ENCODE measurements at places on chromosomes 4 and X.

DNA sequence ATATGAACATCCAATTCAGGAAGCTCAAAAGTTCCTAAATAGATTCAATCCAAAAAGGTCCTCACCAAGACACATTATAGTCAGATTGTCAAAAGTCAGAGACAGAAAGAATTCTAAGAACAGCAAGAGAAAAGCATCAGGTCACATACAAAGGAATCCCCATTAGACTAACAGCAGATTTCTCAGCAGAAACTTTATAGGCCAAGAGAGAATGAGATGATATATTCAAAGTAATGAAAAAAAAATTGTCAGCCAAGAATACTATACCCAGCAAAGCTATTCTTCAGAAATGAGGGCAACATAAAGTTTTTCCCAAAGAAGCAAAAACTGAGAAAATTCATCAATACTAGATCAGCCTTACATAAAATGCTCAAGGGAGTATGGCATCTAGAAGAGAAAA, 106.6 kb upstream of the SH3RF1 start:
- ATAC-seq: no peak

GRCh38 chrX:123878252-123878721, 18.4 kb downstream of the XIAP start:
- ATAC-seq: peak; percentile 79

DNA sequence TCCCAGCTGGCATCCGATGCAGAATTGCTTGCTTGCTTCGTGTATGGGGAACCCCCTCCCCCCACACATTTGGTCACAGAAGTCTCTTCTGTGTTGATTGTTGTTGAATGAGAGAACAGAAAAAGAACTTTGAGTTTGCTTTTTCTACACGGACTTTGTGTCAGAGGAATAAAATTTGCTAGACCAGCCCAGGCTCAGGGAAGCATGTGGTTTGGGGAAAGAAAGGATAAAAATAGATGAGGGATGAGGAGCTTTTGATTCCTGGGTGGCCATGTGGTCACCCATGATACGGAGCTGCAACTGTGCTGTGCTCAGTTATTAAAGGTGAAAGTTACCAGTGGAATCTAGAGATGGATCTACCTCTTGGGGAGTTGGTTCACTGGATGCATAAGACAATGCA, 34.2 kb upstream of the ESX1 start:
- ATAC-seq: no peak

- no peak for ATAC-seq
These were observed 28.0 kb upstream of the AFAP1 start for GRCh38 chr4:7967501-7968261.

- ATAC-seq: peak; percentile 64
These were observed 225.0 kb upstream of the CXXC4 start for GRCh38 chr4:104719539-104720230.

DNA sequence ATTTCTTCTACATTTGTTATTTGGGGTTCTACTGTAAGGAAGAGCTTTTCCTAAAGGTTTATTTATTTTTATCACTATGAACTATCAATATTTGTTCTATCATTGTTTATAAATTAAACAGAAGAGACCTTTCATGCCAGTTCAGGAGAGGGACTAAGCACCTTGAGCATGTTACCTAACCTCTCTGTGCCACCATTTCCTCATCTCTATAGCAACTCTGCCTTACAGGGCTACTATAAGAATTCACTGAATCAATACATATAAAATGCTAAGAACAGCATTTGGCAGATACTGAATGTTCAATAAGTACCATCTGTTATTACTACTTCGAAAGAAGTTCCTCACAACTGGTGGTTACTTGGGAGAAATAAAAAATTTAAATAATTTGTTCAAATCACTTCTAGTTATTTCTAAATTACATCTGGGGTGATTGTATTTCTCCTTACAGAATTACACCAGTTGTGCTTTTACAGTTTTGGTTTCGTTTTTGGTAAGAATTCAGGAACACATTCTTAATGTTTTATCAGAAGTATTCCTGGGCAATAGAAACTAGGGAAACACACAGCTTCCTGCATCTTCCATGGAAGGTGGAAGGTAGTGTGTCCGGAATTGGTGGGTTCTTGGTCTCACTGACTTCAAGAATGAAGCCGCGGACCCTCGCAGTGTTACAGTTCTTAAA, 32.9 kb downstream of the EREG start:
- no peak for ATAC-seq

DNA sequence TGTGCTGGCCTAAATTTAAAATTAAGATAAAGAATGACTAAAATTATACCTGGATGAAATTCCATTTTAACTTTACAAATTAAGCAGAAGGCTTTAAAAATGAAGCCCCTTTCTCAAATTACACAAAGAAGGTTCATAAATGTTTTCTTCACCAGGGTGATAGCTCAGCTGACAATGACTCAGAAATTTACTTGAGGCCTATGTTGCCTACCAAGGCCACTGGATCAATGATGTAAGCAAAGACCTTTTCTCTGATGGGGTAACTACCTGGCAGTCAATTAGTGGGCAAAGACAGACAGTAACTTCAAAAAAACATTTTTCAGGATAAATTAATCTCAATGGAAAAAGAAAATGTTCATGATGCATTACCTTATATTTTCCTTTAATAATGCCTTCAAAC, 23.9 kb upstream of the GPR34 start:
- no peak for ATAC-seq

DNA sequence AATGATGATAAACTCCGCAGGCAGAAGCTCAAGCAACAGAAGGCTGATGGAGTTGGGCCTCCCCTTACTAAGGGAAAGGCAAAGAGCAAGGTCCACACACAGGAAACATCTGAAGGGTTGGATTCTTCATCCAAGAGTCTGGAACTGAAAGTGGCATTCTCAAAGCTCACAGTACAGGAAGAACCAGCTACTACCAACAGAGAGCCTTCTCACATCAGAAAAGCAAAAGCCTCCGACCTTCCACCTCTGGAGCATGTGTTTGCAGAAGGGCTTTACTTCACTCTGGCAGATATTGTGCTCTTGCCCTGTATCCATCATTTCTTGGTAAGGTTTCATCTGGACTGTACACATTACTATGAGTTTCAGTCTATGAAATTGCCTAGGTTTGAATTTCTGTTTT, 10.6 kb downstream of the GSTCD start:
- ATAC-seq: no peak

- ATAC-seq: no peak
These were observed 570.4 kb upstream of the DIPK2B start for GRCh38 chrX:45771114-45771513.

DNA sequence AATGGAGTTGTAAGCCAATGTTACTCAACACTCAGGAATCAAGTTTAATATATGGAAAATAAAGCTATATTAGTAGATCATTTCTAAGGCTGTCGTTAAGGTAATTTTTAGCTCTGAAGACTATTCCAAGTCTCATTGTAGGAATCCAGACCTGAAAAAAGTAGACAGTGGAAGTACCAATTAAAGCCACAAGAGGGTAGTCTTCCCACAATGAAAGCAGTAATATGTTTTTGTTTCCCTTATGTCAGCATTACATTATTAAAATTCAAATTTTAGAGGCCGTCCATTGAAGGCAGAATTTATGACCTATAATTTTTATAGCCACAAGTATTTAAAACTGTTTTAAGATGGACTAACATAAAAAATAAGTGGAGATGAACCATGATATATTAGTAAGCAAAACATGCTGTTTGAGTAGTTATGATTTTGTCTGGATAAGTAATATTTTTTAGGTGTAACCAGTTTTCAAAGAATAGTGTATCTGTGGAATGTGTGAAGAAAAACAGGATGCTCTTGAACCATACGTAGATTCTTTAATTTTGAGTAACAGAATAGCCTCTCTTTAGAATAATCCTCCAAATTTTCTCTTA, 372.6 kb upstream of the TECRL start:
- ATAC-seq: no peak

DNA sequence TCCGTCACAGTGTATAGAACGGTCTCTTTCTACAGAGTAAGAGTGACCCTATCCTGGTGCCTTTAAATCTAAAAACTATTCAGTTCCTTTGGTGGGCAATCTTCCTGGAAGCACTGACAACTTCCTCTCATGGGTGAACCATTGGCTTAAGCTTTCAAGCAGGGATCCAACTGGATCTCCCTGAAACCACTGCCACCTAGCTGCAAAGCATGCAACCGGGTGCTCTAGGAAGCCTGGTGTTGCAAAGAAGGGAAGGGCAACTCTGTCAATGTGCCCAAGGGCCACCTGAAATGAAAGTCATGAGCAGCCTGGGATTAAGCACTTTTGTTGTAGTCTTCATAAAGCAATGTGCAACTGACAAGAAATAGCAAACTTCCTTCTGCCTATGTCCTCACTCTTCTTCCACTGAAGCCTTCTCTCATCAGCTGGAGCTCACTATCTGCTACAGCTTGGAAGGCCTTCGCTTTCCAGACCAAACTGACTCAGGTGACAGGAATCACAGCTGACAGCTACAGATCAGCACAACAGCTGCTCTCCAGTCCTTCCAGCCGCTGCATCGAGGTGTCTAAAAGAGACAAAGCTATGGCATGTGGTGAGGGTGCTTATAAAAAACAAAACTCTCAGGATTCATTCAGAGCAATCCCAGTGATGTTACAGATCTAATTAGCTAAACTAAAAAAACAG, 46.1 kb downstream of the SETD7 start:
- no peak for ATAC-seq

DNA sequence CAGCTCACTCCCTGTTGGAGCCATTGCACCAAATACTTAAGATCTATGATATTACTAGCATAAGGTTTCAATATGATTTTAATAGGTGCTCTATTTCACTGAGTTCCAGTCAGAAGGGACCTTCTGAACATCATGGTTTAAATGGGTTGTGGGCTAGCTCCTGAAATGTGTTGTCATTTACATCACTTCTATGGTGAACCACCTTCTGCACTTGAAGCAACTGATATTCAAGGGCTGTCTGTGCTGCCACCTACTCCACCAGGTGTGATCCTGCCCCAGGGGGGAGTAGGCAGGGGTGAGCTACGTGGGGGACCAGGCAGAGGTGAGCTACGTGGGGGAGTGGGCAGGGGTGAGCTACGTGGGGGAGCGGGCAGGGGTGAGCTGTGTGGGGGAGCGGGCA, 35.2 kb downstream of the RNF175 start:
- no peak for ATAC-seq

DNA sequence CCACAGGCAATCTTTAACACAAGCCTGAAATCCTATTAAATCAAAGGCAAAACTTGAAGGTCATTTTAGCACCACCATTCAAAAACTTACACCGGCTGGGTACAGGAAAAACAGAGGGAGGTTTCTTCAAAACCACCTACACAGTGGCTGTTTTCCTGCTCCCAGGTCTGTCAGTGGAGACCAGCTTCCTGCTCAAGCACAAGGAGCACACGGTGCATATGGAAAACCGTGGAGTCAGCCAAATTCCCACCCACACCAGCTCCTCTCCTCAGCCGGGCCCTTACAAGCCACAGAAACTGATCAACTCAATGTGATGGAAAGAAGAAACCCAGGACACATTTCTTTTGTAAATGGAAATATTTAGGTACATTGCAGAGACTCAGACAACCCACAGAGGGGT, 14.3 kb upstream of the FAM241A start:
- ATAC-seq: no peak

GRCh38 chr4:154911097-154911496, 130.0 kb downstream of the RBM46 start:
- no peak for ATAC-seq

- no peak for ATAC-seq
These were observed 919.1 kb downstream of the ADGRL3 start for GRCh38 chr4:62119195-62119594.

GRCh38 chr4:139144161-139144859, 32.7 kb downstream of the ELF2 start:
- no peak for ATAC-seq

DNA sequence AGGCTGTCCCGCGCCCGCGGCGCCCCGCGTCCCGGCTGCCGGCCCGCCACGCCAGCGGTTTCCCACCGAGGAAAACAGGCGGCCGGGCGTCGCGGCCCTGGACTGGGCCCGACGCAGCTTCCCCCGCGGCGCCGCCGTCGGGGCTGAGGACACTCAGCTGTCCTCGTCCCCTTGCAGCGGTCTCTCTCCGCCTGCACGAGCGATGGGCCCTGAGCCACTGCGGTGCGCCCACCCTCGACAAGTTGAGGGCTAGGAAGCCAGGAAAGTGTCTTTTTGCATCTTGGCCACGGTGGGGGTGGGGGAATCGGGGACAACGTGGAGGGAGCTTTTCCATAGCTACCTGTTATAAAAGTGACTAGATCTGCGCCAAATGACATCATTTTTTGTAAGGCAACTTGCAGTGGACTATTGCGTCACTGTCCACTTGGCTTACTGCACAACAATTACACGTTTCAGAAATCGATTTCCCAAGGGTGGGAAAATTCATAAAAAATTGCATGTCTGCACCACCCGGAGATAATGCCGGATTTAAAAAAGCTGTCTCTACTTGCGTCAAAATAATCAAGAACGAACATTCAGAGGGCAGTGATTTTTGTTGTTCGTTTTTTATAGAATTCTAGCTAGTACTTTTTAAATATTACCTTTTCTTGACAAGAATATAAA, 1.1 kb downstream of the KLHL15 start:
- peak; percentile 47 for ATAC-seq

- ATAC-seq: peak; percentile 74
These were observed 64.2 kb downstream of the SPINK2 start for GRCh38 chr4:56757261-56757746.

- ATAC-seq: no peak
These were observed 494.1 kb downstream of the CENPC start for GRCh38 chr4:67051000-67051789.

DNA sequence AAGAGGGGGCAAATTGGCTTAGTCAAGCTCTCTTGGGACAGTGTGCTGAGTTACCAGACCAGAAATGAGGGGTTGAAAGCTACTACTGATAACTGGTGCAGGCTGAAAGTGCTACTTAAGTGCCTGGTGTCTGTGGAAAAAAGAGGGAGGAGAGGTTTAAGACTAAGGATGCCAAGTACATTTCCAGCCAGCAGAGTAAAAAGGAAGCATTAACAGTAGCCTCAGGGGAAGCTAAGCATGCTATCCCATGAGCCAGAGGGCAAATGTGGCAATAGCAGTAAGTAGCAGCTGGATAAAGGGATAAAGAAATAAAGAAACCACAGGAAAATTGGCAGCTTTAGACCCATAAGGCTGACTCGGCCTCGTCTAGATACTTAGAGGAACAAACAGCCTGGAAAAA, 196.3 kb upstream of the MAB21L2 start:
- ATAC-seq: no peak

GRCh38 chrX:826448-826847, 195.9 kb downstream of the SHOX start:
- ATAC-seq: no peak

- no peak for ATAC-seq
These were observed 136.8 kb downstream of the STK32B start for GRCh38 chr4:5188130-5188529.

- ATAC-seq: no peak
These were observed 392.5 kb downstream of the BCOR start for GRCh38 chrX:39705290-39705689.

GRCh38 chrX:110042496-110042895, 39.6 kb downstream of the TMEM164 start:
- no peak for ATAC-seq

GRCh38 chr4:147192679-147193078, 247.0 kb upstream of the TTC29 start:
- ATAC-seq: no peak

GRCh38 chrX:67544281-67545035, 637 bp downstream of the AR start:
- no peak for ATAC-seq

Data from stimulated activated memory B cell treated with anti-CD40 and anti-IgM and Interleukin-4, amounts not matched to agents 10 μg/mL and 1 μg/mL and 100 μg/mL, for 72 hours (primary cell).